Bone marrow (tissue), 2 donors: ENCODE measurements at places on chromosomes 5 and 9.

DNA sequence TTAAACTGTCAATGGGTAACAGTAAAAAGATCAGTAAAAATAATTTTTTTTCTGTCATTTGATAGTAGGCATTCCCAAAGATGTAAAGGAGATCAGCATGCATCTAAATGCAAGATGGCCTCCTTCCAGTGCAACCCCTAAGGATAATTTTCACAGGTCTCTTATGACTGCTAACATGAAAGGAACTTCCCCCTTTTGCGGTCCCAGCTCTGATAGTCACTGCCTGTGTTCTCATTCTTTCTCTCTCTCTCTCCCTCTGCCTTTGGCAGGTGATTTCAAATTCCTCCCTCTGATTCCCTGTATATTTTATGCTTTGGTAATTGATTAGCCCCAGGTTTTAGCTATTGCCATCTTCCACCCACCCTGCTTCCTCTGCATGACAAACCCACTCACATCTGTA lies 8.9 kb downstream of the SPINK14 start:
- no peak for DNase-seq

- no peak for DNase-seq
These were observed 724 bp downstream of the PRRC2B start for GRCh38 chr9:131394464-131395156.

DNA sequence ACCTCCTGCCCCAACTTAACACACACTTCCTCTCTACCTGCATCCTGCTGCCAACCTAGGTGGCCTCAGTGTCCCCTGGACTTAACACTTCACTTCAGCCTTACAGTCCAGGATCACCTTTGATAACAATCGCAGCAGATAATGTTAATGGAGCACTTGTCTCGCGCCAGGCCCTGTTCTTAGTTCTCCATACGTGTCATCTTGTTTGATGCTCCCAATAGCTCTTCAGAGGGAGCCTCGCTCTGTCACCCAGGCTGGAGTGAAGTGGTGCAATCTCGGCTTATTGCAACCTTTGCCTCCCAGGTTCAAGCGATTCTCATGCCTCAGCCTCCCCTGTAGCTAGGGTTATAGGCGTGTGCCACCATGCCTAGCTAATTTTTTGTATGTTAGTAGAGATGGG lies 62.7 kb upstream of the SHB start:
- DNase-seq = no peak

DNA sequence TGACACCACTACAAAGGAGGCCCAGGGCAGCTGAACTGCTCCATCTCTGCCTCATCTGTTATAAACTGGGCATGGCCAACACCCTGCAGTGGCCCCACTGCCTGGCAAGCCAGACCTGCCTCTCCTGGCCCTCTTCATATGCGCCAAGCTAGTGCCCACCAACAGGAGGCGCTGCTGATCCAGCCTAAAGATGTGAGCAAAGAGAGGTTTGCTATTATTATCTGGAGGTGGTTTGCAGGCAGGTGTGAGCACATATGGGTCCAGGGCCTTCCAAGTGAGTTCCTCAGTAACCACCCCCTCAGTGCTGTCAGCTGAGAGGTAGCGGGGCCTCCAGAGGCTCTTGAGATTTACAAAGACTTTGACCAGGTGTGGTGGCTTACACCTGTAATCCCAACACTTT lies 232.2 kb downstream of the SYK start:
- no peak for DNase-seq

DNA sequence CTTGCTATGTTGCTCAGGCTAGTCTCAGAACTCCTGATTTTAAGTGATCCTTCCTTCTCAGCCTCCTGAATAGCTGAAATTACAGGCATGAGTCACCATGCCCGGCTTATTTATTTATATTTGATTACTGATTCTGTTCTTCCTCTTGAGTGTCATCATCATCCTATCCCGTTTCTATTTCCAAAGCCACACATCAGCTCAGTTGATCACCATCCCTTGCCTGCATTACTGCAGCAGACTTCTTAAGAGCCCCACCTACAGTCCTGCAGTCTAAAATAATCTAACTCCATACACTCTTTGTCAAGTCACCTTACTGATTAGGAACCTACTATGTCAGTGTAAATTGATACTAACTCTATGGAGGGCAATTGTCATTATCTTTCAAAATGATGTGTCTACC lies 138.9 kb upstream of the RAI14 start:
- DNase-seq = no peak

DNA sequence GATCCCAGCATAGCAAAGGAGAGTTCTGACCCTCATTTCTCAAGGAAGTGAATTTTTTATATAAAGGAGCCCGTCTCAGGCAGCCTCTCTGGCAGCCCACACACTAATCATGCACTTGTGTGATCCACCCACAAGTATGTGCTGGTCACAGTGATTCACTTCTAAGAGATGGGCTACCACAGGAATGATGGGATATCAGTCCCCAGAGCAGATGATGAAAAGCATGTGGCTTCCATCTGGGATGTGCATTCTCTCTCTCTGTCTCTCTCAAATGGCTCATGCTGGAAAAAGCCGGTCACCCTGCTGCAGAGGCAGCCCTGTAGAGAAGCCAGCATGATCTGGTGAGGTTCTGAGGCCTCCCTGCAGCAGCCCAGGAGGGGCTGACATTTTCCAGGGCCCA lies 74.2 kb upstream of the ADCY2 start:
- no peak for DNase-seq

GRCh38 chr9:33354651-33355211 lies 47.6 kb downstream of the AQP7 start:
- DNase-seq = no peak

GRCh38 chr9:130997925-130998596 lies 10.9 kb upstream of the LAMC3 start:
- DNase-seq = peak; percentile 31
